Heart left ventricle (tissue), 16 donors: ENCODE measurements at places on chromosomes 16 and 17. TPM values are rescaled to one million over a fixed set of nuclear protein-coding genes. Genes with fewer than 3 reads are reported as not detected.

The SGCA gene
- total RNA-seq: 162 TPM

The HOXB7 gene
- total RNA-seq: not detected

The OXLD1 gene
- total RNA-seq: 21.7 TPM

The RPL13 gene
- total RNA-seq: 1,282 TPM

The SRCIN1 gene
- 1.5 TPM for total RNA-seq

The NPIPB9 gene
- not detected for total RNA-seq

The FOXJ1 gene
- not detected for total RNA-seq
